ENCODE measurements at places on chromosomes 16 and 17.

- DNase-seq: peak; percentile 53
Observed at GRCh38 chr17:8041249-8041928, 2.5 kb downstream of the ALOX15B start.

- DNase-seq: no peak
Observed at GRCh38 chr17:33273271-33273670, 19.8 kb downstream of the ASIC2 start.

DNA sequence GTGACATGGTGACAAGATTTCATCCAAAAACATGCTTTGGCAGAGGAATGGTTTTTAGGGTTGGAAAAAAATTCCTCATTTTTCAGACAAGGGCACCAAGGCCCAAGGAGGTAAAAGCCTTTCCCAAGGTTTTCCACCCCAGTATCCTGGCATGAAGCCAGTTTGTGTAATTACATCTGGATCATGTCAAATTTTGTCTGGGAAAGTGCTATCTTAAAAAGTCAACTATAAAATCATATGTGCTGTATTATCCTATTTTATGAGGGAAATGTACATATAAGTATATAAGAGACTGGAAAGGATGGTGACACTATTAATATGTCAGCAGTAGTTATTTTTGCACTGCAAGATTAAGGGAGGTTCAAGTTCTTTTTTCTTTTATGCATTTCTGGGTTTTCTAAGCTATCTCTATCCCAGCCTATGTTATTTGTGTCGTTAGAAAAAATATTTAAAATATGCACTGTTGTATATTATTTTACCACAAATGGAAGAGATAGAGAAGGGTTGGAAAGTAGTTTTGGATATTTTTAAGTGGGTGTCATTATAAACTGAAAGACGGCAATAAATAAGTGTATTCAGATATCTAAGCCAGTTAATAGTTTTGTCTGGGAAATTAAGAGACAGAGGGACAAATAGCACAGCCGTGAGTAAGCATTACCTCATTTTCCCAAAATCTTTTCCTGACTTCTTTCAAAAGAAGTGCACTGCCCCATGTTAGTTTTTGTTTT, 13.5 kb upstream of the FBXO47 start:
- no peak for DNase-seq

DNA sequence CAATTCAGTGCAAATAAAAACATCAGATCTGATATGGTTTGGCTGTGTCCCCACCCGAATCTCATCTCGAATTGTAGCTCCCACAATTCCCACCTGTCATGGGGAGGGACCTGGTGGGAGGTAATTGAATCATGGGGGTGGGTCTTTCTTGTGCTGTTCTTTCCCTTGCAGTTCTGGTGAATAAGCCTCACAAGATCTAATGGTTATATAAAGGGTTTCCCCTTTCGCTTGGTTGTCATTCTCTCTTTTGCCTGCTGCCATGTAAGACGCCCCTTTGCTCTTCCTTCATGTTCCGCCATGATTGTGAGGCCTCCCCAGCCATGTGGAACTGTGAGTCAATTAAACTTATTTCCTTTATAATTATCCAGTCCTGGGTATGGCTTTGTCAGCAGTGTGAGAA, 68.9 kb upstream of the NFAT5 start:
- no peak for DNase-seq

- DNase-seq: no peak
Observed at GRCh38 chr17:37318931-37319594, 56.7 kb upstream of the C17orf78 start.

All from tongue (tissue), 3 donors.